ENCODE measurements at places on chromosomes 11 and 22. TPM values are rescaled to one million over a fixed set of nuclear protein-coding genes. Genes with fewer than 3 reads are reported as not detected.

OR10G8 gene
- total RNA-seq = not detected

CCND1 gene
- 695 TPM for total RNA-seq

NUP50 gene
- 91.7 TPM for total RNA-seq

TRIM51 gene
- total RNA-seq = not detected

MRPL40 gene
- total RNA-seq = 27.3 TPM
